Jurkat, Clone E6-1 (cell line): ENCODE measurements at places on chromosomes 3 and 15.
A peak's percentile ranks its signal among the peaks of the same experiment; 100 is the strongest.

GRCh38 chr3:98240131-98240530 is 23.9 kb upstream of the OR5H6 start:
- DNase-seq: no peak

- DNase-seq: no peak
These were observed 556.8 kb downstream of the NSUN3 start for GRCh38 chr3:94619643-94620042.

DNA sequence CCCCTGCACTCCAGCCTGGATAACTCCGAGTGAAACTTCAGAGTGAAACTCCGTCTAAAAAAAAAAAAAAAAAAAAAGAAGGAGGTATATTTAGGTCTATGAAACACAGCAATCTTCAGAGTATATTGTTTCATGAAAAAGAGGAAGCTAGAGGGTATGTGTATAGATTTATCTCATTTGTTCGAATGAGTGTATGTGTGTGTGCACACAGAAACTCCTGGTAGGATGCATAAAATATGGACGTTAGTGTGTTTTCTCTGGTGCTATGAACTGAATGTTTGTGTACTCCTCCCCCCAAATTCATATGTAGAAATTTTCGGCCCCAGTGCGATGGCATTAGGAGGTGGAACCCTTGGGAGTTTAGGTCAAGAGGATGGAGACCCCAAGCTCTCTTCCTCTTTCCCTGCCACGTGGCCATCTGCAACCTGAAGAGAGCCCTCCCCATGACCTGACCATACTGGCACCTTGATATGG is 98.6 kb upstream of the KLF13 start:
- no peak for DNase-seq

DNA sequence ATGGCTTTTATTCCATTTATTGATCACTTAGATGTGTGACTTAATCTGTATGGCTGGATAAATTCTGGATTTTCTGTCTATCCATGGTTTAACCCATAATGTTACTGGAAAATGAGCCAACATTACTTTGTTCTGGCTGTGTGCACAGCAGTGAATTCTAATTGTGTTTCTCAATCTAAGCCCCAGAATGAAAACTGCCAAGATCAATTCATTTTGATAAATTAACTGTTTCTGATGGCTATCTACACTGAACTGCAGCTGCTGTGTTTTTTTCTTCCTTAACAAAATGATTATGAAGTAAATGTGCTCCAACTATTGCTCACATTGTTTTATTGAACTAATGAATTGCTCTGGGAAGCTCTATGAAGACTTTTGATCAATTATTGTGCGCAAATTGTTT is 35.7 kb upstream of the CPB1 start:
- DNase-seq: no peak

- peak; percentile 85 for DNase-seq
These were observed 6.7 kb downstream of the AMIGO3 start for GRCh38 chr3:49712631-49713317.

- no peak for DNase-seq
These were observed 9.4 kb downstream of the TMOD2 start for GRCh38 chr15:51760805-51761204.

DNA sequence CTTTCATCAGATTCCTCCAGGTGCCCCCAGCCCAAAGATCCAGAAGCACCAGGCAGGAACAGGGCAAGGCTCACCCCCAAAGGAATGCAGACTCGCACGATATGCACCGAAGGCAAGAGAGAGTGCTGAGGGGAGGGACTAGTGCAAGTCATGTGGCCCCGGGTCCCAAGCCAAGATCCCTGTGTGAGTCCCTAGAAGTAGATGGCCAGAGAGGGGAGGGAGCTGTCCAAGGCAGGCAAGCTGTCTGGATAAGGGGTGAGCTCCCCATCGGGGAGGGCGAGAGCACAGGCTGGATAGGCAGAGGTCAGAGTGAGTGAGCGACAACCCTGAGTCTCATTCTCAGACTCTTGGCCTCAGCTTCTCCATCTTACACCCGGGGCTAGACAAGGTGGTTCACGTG is 171.5 kb upstream of the LINGO1 start:
- DNase-seq: no peak

GRCh38 chr3:150300388-150300787 is 107.7 kb upstream of the TSC22D2 start:
- no peak for DNase-seq

DNA sequence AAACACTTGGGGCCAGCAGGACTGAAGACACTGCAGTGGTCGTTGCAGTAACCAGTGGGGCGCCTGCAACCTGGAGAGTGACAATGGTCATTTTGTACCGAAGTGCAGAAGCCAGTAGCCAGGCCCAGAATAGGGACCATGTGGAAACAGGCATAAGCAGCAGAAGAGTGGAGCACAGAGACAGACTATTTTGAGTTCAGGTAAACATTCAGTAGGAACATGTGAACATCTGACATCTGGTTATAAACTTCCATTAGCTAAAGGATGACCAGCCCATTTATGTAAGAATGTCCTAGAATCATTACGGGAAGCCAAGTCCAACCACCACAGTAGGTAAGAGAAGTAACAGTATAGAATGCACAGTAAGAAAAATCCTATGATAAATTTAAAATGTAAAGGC is 32.4 kb upstream of the TKT start:
- no peak for DNase-seq

GRCh38 chr3:72232331-72232730 is 447.4 kb upstream of the PROK2 start:
- DNase-seq: no peak

DNA sequence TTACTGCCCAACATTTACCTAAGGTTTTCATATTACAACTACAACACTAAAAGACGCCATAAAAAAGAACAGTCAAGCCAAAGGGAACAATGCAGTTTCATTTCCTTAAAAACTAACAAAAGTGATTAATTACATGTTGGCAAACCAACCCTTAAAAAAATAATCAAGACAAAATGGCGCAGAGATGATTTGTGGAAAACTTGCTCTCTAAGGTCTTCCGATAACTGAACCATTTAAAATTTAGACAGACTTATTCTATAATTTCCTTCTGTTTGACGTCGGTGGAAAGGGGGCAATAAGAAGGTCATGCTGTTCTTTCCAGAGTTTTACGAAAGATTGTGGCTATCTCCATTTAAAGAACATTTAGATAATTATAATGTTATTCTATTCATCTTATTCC is 87.6 kb downstream of the RYK start:
- no peak for DNase-seq

DNA sequence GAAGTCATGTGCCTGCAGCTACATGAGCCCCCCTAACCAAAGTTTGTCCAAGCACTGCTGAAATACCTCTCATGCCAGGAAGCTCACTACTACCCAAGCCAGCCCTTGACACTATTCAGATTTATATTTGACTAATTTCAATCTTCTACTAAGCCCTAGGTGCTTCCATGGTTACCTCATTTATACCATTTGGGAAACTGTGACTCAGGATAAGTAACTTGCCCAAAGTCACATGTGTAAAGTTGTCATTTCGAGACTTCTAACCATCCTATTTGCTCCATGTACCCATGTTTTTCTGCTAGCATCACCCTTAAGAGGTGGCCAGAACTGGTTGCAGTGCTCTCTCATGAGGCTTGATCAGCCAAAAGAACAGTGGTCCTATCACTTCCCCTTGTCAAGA is 20.7 kb upstream of the TIMP4 start:
- DNase-seq: no peak

DNA sequence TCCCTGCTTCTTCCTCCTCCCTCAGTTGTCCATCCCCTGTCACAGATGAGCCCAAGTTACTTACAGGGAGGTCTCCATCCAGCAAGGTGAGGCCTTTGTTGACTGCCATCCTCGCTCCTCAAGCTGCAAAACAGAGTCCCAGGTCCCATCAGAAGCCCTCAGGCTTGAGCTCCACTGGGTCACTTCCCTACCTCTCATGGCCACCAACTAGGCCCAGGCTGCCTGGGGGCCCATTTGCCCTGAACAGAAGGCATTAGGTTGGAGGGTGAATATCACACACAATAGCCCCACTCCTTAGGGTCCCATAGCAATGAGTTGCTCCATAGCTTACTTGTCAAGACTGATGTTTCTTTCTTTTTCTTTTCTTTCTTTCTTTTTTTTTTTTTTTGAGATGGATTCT is 1.8 kb downstream of the PLIN1 start:
- DNase-seq: no peak

- no peak for DNase-seq
These were observed 141.0 kb upstream of the HACD2 start for GRCh38 chr3:123725652-123726400.

DNA sequence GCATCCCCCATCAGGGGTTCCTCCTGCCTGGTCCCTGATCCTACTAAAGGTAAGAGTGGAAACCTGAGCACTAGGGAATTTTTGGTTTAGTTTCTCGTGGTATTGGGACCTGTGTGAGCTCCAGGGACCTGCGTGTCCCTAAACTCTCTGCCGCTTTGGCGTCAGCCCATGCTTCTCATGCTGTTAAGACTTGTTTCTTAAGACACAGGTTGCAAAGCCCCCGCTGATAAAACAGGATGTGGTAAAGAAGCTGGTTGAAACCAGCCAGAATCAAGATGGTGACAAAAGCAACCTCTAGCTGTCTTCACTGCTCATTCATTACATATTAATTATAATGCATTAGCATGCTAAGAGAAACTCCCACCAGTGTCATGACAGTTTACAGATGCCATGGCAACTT is 64.6 kb downstream of the LYZL4 start:
- peak; percentile 76 for DNase-seq

DNA sequence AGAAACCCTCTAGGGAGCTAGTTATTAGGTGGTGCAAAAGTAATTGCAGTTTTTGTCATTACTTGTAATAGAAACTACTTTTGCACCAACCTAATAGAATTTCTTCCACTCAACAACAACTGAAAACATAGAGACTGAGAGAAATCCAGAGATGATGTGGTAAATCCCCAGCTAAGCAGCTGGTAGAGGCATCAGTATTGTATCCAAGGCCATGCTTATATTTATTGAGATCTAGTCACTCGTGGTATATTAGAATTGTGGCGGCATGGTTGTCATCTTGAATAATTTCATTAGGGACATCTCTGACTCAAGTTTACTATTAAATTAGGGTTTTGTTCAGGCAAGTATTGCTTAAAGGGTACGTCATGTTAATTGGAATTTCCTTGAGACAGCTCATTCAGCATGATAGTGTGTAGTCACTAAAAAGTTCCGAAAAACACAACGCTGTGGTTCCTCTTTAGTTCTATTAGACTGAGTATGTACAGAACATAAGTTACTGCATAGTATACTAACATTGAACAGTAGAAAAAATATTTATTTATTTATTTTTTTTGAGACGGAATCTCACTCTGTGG is 35.3 kb downstream of the PAK2 start:
- DNase-seq: no peak

DNA sequence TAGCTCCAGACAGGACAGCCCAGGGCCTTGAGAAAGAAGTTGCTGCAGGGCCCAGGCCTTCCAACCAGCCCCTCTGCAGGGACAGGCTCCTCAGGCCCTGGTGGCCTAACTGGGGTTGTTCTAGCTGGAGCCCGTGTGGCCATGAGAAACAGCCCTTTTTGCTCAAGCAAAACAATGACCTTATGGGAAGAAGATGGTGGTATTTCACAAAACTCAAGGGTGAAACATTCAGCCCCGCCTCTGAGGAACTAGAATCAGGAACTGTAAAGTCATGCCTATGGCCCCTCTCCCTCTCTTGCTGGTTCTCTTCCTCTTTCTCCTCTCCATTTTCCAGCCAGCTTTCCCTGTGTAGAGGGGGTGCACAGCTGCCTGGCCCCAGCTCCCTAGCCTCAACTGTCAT is 273.3 kb downstream of the RPLP1 start:
- no peak for DNase-seq

DNA sequence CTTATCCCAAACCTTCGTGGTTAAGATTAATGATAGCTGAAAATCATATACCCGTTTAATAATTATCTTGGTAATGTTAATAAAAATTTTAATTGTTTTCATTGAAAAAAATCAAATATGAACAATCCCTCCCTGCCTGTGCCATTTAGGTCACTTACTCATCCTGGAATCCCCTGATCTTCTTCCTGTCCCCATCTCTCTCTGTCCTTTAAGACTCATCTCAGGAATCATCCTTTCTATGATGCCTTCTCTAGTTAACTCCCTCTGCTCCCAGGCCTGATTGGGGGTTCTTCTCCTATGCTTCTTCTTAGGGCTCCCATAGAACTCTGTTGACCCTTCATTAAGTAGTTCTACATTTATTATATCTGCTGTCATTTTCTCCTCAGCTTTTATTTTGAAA is 91.6 kb downstream of the MBNL1 start:
- DNase-seq: no peak

- DNase-seq: no peak
These were observed 43.4 kb downstream of the ST3GAL6 start for GRCh38 chr3:98806521-98806920.
